ENCODE measurements at places on chromosomes 2 and 18. TPM values are rescaled to one million over a fixed set of nuclear protein-coding genes. Genes with fewer than 3 reads are reported as not detected.
A peak's percentile ranks its signal among the peaks of the same experiment; 100 is the strongest.

MERTK gene
- 3.1 TPM for total RNA-seq

C2orf78 gene
- total RNA-seq, result not detected

AP1S3 gene
- 5.5 TPM for total RNA-seq

DNA sequence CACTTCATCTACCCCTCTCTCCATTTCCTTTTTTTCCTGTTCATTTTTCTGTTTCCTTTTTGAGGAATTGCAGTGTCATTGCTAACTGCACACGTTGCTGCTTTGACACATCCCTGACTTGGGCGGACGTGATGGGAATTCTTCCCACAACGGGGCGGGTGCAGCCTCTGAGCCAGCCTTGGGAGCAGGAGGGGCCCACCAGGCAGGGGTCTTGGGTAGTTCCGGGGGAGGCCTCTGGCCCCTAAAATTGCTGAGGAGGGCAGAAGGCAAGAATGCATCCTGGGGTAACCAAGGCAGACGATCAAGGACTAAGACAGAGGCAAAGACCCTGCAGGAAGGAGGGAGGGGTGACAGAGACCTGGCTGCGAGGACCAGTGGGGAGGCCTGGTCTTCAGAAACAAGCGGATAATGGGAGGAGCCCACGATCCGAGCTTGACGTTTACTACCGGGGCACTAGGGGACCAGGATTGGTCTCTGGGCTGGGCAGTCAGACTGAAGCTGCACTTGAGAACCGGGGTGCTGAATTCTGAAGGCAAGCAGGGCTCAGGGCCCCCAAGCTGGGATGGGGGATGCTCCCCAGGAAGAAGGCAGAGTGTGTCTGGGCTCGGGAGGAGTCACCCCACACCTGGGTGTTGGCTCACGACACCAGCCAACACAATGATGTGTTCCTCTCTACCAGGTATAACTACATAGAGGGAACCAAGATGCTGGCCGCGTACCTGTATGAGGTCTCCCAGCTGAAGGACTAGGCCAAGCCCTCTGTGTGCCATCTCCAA is 14.8 kb upstream of the CNDP1 start:
- DNase-seq, result no peak
- no peak overlapping the region for H3K27ac ChIP-seq
- no peaks in the 10 kb centered on the region for H3K27me3 ChIP-seq
- no peak overlapping the region for H3K4me3 ChIP-seq

DNA sequence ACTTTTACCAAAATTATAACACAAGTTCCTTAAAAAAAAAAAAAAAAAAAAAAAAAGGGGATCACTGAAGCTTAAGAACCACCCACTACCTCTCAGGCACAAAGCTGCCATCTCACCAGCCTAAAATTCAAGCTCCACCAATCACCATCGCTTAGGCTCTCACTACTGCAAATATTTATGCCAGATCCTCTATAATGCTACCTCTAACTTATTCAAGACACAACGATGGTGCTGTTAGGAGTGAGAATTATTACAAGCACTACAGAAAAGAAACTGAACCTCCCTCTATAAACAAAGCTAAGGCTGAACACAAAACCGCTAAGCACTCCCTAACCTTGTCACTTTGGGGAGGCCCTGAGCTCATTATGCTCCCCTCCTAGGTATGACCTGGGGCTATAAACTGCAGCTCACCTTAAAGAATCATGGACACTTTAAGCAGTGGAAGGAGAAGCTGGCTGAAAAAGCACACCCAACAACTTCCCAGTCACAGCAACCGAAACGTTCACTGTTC is 3.6 kb downstream of the FZD5 start:
- peaks cover 2% of the 10 kb centered on the region for H3K36me3 ChIP-seq
- no peak for DNase-seq
- H3K4me1 ChIP-seq, result peaks cover 34% of the 10 kb centered on the region
- no peak overlapping the region for H3K4me3 ChIP-seq
- H3K27ac ChIP-seq, result no peak overlapping the region

- H3K4me3 ChIP-seq, result no peak overlapping the region
- DNase-seq, result no peak
- H3K27me3 ChIP-seq, result peaks cover 50% of the 10 kb centered on the region
- H3K27ac ChIP-seq, result no peak overlapping the region
- H3K36me3 ChIP-seq, result peaks cover under 1% of the 10 kb centered on the region
These were observed 16.8 kb downstream of the CXCR1 start for GRCh38 chr2:218149848-218150440.

- H3K36me3 ChIP-seq, result no peaks in the 10 kb centered on the region
- H3K4me3 ChIP-seq, result no peak overlapping the region
- peaks cover 39% of the 10 kb centered on the region for H3K4me1 ChIP-seq
- peak overlapping the region; percentile 87 for H3K27ac ChIP-seq
- no peaks in the 10 kb centered on the region for H3K27me3 ChIP-seq
These were observed 299.8 kb downstream of the TCF4 start for GRCh38 chr18:55287935-55288868.

DNA sequence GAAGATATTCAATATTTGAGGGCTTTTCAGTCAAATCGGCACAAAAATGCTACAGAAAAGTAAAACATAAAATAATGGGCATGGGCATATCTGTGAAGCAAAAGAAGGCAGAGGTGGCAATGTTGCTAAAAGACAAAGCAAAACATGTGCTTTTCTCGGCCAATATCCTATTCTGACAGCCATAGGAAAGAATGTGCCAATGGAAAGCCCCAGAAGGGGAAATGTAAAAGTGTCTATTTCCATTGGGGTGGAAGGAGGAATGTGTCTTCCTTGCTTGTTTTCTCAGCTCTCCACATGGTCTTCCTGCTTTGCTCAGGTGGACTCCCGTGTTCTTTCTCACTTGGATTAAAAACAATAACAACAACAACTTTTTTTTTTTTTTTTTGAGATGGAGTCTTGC is 13.7 kb upstream of the PER2 start:
- no peak overlapping the region for H3K4me3 ChIP-seq
- no peak overlapping the region for H3K27ac ChIP-seq
- peaks cover 6% of the 10 kb centered on the region for H3K4me1 ChIP-seq
- H3K27me3 ChIP-seq, result peaks cover 6% of the 10 kb centered on the region

- no peak overlapping the region for H3K4me3 ChIP-seq
- DNase-seq, result peak; percentile 90
- H3K27ac ChIP-seq, result peak overlapping the region; percentile 94
- peaks cover 8% of the 10 kb centered on the region for H3K36me3 ChIP-seq
These were observed 98.7 kb downstream of the COL6A3 start for GRCh38 chr2:237315170-237315828.

- no peak overlapping the region for H3K4me3 ChIP-seq
- H3K27ac ChIP-seq, result no peak overlapping the region
- H3K4me1 ChIP-seq, result no peaks in the 10 kb centered on the region
- H3K27me3 ChIP-seq, result no peaks in the 10 kb centered on the region
- DNase-seq, result no peak
These were observed 19.4 kb downstream of the TMEM178A start for GRCh38 chr2:39685126-39685525.

DNA sequence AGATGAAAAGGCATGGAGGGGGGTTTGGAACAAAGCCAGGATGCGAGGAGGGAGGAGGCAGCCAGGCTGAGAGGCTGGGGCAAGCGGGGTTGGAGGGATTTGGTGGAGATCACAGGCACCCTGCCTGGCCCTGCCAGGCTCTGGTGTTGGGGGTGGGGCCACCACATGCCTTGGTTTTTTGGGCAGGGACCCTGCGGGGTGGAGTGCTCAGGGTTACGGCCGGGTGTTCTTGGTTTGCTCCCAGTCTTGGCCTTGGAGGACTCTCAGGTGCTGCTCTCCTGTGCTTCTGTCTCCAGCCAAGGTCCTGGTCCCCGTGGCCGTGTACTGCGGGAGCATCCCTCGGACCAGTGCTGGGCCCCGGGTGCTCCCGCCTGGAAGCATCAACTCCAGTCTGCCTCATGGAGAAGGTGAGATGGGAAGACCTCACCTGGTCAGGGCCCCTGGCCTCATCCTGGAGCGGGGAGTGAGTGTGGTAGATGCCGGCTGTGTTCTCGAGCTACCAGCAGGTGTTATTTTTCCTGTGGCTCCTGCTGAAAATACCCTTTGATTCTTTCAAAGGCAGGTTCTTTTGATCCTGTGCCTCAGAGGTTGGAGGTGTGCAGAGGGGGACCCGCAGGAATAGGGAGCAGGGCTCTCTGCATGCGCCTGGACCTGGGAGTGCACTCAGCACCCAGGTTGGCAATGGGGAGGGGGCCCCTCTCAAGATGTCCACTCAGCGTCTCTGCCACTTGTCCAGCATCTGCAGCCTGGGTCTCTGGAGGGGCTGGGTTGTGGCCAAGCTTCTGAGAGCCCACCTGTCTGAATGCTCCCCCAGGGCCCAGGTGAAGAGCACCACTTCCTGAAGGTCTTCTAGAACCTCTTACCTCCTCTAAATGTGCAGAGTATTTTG is 17.0 kb downstream of the TOGARAM2 start:
- H3K27ac ChIP-seq, result no peak overlapping the region
- H3K4me3 ChIP-seq, result no peak overlapping the region
- peaks cover 4% of the 10 kb centered on the region for H3K27me3 ChIP-seq
- DNase-seq, result no peak
- H3K4me1 ChIP-seq, result peaks cover 18% of the 10 kb centered on the region
- no peaks in the 10 kb centered on the region for H3K36me3 ChIP-seq

GRCh38 chr2:178508646-178509045 is 28.4 kb downstream of the PLEKHA3 start:
- no peaks in the 10 kb centered on the region for H3K27me3 ChIP-seq
- no peak for DNase-seq
- H3K27ac ChIP-seq, result no peak overlapping the region
- H3K4me1 ChIP-seq, result peaks cover 2% of the 10 kb centered on the region
